ENCODE measurements at places on chromosomes 12 and 14.
A peak's percentile ranks its signal among the peaks of the same experiment; 100 is the strongest.

DNA sequence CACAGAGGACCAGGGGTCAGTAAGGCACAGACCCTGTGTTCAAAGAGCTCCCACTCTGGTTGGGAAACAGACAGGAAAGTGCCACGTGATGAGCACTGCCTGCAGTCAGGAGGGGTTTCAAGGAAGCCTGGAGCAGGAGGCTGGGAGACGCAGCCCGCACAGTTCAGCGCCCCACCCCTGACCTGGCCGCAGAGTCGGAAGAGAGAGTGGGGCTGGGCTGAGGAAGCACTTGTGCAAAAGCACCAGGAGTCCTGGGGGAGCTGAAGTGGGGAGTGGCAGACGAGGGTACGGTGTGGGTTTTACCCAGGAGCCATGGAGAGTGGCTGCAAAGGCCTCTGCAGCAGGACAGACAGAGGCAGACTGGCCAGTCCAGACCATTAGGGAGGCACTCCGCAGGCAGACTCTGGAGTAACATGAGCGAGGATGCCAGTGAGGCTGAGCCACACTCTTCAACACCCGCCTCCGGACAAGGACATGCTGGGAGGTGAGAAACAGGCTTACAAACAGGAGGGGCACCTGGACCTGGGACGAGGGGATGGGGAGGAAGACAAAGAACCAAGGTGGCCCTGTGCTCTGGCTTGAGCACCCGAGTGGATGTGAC, 85.7 kb upstream of the GPR68 start:
- no peak for DNase-seq

- DNase-seq, result peak; percentile 41
Measured at GRCh38 chr14:55160989-55161388, 30.4 kb downstream of the DLGAP5 start.

DNA sequence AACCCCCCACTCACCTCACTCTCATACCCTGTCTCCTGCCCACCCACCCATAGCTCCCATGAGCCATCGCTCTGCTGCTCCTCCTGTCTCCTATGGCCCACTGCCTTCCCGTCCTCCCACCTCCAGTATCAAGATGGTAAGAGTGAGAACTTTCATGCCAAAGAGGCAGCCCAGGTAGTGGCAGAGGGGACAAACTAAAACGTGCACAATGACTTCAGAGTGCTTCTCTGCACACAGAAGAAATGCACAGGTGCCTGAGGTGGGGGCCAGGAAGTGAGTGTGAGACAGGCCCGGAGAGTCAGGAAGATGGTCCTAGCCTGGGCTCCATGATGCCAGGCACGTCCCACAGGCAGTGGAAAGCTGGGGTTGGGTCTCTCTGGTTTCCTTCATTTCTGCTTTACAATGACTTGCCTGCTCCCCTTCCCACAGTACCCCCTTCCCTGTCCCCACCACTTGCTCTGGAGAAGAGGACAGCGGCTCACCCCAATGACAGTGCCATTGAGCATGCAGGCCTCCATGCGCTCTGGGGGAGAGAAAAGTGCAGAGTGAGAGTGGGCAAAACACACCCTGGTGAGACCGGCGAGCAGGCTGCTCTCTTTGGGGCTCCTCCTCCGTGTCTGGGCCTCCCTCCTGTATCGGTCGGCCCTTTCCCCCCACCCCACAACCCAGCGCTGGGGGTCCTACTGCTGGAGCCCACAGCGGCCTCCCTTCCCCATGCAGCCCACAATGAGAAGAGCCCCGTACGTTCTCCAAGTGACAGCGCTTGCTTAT, 22.8 kb upstream of the ANO2 start:
- DNase-seq, result no peak

DNA sequence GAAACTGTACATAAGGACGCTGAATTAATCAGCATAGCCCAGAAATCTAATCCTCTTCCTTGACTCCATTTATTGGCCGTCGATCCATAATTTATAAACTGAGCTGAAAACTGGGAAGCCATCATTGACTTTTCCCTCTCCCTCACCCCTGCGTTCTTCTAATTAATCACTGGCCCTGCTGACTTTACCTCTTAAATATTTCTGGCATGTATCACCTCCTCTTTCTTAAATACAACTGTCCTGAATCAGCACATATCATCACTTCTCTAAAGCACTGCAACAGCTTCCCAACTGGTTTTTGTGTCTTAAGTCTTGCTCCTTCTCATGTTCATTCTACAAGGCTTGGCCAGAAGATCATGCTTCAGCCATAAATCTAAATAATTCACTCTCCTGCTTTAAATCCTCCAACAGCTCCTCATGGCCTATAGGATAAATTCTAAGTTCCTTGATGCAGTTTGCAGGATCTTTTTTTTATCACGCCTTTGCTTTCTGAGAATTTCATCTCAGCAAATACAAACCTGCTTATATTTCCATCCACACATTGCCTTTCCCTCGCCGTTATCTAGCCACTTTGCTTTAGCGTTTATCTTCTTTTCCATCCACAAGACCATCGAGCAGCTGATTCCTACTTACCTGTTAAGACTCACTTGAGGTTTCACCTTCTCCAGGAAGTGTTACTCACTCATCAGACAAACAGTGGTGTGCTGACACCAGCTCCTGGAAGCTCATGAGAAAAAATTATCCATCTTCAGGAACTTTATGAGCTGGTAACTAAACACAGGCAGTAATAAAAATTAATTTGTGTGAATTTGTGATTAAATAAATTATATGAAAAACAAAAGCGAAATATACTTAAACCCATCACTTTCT, 295.6 kb upstream of the FLRT2 start:
- no peak for DNase-seq

GRCh38 chr14:75531256-75531655, 9.0 kb downstream of the BATF start:
- DNase-seq, result no peak

GRCh38 chr12:21526721-21527345, 737 bp downstream of the SPX start:
- no peak for DNase-seq

DNA sequence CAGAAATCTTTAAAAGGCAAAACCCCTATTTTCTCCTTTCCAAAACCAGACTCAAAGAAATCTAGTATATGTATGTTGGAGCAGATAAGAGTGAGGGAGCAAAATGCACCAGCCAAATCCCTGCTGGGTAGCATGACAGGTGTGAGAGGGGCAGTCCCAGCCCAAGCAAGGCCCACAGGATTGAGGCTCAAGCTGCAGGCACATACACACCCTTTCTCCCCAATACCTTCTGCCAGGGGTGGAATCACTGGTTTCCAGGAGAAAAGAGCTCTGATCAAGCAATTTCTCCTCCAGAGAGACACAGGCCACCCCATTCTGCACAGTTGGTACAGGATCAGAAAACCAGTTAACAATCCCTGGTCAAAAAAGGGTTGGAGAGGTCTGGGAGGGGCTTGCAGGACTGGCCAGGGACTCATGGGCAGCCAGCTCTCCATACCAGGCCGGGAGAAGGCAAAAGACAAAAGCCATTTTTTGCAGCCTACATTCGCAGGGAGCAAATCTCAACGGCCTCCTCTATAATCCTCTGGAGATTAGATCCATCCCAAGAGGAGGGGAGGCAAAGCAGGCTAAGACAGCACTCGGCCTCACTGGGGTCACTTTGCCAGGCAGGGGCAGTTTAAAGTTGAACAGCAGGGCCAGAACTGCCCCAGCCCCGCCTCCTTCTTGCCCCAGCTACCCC, 2.1 kb downstream of the KMT2D start:
- DNase-seq, result peak; percentile 25

- no peak for DNase-seq
Measured at GRCh38 chr12:124397399-124397679, 102.4 kb downstream of the RFLNA start.

- no peak for DNase-seq
Measured at GRCh38 chr14:98953551-98954348, 318.2 kb downstream of the BCL11B start.

- DNase-seq, result no peak
Measured at GRCh38 chr12:4379405-4379804, at the start of gene FGF23. Gene FGF23 (minus strand): TSS chr12:4379712. CDS start chr12:4379582, 130 bp downstream.

DNA sequence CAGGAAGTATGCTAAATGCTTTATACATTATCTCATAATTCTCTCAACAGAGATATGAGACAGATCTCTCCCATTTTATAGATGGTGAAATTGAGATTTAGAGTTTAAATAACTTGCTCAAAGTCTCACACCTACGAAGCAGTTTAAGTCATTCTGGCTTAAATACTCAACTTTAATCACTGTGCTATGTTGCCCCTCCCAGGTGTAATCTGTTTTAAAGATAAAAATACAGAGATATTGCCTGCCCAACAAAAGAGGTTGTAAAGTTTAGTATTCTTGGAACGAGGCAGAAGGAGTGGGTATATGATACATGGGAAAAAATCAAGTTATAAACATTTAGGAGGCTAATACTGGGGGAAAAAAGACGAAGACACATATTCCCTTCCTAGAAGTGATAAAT, 156.8 kb upstream of the LRIG3 start:
- DNase-seq, result no peak

GRCh38 chr12:98067795-98068194, 447.6 kb upstream of the TMPO start:
- DNase-seq, result no peak

GRCh38 chr12:113413488-113413939, 8.7 kb upstream of the SDSL start:
- DNase-seq, result no peak

DNA sequence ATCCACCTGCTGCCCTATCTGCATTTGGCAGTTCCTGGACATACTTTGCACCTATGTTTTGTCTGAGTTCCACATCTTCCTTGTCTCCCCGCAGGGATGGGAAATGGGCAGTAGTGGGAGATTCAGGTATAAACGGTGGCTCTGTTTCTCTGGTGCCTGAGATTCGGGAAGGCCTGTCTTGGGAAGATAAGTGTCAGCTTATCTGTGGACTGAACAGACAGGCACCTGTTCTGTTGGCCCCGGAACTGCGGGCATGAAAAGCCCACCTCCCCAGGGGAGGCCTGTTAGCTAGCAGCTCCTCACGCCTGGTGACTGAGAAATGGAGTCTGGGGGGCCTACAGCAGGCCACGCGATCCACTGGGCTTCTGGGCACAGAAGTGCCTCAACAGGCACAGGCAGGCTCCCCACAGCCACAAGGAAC, 5.8 kb downstream of the PHB2 start:
- DNase-seq, result peak; percentile 77

- no peak for DNase-seq
Measured at GRCh38 chr14:61525293-61526011, 169.9 kb upstream of the HIF1A start.

GRCh38 chr14:88488897-88489296, 65.9 kb downstream of the PTPN21 start:
- no peak for DNase-seq

- DNase-seq, result peak; percentile 59
Measured at GRCh38 chr12:97148941-97149559, 242.0 kb downstream of the NEDD1 start.

- DNase-seq, result no peak
Measured at GRCh38 chr14:59354666-59355065, 110.5 kb downstream of the GPR135 start.

DNA sequence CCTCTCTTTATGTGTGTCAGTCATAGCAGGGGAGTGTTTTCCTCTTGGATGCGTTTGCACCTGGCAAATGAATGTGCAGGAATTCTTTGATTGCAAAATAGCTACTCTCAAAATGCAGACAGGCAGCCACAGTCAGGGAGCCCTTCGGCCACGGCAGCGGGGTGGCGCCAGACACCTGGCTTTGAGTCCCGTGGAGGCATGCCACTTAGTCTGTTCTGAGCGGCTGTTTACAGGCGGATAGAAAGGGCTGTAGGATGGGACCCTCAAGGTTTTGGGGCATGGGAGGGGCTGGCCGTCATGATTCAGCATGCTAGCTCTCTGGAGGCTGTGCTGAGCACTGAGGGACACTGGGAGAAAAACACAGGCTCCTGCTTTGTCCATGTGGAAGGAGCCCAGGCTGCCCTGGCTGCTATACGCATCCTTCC, 117.1 kb downstream of the SLC25A47 start:
- DNase-seq, result peak; percentile 64

DNA sequence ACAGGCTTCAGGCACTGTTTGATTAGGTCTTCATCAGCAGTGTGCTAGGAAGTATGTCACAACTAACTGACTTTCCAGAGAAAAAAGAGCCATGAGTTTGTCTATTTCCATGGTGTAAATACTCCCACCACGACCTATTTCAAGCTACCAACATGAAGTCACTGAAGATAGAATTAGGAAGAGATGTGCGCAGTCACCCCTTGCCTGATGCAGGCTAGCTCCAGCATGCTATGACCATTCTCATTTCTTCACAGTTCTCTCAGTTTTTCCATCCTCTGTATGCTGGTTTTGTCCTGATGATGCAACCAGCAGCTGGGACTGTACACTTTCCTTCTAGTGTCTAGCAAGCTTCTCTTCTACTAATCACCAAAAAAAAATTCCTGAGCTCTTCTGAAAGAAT, 191.6 kb upstream of the NUDT4 start:
- no peak for DNase-seq

GRCh38 chr14:81157431-81157830, 63.3 kb downstream of the GTF2A1 start:
- DNase-seq, result no peak

DNA sequence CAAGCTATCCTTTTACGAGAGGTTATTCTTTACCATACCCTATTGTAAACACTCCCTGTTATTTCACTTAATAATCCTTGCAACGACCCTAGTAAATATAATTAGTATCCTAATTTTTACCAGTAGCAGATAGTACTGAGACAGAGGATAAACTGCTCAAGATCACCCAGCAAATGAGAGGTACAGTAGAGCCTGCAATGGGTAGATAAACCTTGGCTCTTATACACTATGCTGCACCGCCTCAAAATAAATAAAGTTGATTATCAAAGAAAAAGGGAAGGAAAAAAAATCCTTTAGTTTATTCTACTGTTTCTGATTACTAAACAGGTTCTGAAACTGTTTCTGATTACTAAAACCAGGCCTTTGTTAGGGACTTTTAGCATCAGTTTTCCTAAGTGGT, 22.5 kb downstream of the YBX3 start:
- peak; percentile 54 for DNase-seq

GRCh38 chr14:103101963-103102688, 7.6 kb downstream of the EXOC3L4 start:
- DNase-seq, result no peak

DNA sequence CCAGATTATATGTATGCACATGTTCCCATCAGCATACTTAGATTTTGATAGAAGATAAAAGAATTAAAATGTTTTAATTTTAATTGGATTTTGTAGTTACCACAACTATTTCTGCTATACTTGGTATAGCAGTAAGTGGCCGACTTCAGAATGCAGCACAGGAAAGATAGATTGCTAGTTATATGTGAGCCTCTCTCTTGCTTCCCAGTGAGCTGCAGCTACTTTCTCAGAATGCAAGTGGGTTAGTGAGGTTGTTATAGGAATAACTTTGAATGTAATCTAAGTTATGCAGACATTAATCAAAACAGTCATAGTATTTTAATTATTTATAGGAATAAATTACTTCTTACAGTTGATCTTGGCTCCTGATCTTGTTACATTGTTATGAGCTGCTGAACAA, 240.6 kb downstream of the RAD51B start:
- no peak for DNase-seq

DNA sequence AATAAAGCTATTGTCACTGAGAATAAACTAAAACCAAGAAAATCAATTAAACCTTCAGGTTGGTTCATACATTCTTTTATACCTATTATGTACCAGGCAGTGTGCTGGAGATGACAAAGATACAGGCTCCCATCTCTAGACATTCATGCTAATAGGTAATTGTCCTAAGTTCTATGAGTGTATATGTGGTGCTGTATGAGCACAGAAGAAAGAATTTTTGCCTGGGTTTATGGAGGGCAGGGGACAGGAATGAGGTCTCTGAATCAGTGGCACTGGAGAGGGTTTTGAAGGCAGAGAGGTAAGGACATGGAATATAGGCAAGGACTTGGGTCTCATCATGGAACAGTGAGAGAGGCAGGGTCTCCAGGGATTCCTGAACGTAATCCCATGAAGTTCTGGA, 38.7 kb downstream of the MAP1LC3B2 start:
- DNase-seq, result no peak
